Esophagus squamous epithelium (tissue), 5 donors: ENCODE measurements at places on chromosomes 5 and 9.

DNA sequence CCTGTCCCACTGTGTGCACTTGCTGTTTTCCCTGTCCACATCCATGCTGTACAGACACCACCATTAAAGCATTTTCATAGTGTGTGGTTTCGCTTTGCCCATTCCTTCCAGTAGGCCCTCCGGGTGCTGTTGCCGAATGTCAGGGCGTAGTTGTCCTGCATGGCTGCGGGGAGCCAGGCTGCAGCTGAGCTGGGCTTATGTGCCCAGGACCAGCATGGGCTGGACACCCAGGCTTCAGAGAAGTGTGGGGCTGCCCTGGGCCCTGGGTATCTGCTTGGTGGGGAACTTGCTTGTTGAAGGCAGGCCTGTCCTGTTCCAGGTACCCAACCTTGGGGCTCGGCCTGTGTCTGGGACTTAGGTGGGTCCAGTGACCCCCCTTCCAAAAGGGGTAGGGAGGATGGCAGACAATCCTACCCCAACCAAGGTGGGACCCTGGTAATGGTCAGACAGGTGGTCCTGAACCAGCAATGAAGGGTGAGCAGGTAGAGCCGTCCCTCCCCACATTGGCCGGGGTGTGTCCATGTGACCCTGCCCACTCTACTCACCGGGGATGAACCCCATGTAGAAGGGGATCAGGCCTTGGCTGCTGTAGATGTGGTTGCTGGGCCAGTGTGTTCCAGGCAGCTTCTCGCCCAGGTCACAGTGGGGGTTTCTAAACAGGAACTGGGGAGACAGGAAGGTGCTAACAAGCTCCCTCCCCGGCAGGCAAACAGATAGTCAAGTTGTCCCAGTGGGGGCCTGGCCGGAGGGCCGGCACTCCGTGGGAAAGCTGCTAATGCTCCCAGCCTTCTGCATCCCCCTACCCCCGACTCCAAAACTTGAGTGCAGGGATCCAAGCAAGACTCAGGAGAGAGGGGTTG is 2.8 kb downstream of the TUBB4B start:
- H3K27ac ChIP-seq = peak overlapping the region; percentile 12
- H3K27me3 ChIP-seq = no peaks in the 10 kb centered on the region
- H3K4me3 ChIP-seq = no peak overlapping the region
- H3K36me3 ChIP-seq = peaks cover 6% of the 10 kb centered on the region
- H3K4me1 ChIP-seq = peaks cover 64% of the 10 kb centered on the region

DNA sequence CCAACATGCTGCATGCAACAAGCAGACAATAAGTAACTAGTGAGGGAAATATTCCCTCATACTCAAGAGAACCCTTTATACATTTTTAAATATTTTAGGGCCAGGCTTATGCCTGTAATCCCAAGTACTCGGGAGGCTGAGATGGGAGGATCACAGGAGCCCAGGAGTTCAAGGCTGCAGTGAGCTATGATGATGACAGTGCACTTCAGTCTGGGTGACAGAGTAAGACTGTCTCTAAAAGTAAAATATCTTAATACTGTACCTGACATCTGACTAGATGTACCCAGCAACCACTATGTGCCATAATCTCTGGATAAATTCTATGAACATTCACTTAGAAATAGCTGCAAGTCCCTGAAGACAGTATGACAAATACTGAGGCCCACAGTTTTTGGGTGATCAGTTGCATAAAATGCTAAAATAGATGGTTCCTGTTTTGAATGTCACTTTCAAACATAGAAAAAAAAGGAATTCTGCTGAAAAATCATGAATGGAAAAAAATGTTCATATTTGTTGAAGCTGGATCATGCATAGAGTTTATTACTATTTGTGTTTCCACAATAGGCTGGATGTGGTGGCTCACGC is 2.0 kb upstream of the C5orf15 start:
- H3K27me3 ChIP-seq = no peaks in the 10 kb centered on the region
- peaks cover 54% of the 10 kb centered on the region for H3K36me3 ChIP-seq
- DNase-seq = no peak

DNA sequence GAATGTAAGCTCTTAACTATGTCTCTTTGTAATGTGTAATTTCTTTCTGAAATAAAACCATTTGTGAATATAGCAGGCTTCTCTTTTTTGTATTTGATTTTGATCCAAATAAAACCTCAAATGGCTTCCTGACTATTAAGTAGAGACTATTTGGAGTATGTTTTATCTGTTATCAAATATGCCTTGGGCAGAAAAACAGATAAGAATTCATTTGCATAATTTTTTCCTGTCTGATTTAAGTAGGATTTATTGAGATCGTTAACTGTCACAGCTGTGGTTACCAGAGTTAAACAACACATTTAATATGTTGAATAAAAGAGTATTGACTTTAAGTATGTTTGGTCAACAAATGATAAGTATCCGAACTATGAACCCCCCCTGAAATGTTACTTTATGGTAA is 104.9 kb downstream of the MELK start:
- no peaks in the 10 kb centered on the region for H3K27me3 ChIP-seq
- peaks cover 6% of the 10 kb centered on the region for H3K36me3 ChIP-seq
- H3K27ac ChIP-seq = no peak overlapping the region
- no peak for DNase-seq

DNA sequence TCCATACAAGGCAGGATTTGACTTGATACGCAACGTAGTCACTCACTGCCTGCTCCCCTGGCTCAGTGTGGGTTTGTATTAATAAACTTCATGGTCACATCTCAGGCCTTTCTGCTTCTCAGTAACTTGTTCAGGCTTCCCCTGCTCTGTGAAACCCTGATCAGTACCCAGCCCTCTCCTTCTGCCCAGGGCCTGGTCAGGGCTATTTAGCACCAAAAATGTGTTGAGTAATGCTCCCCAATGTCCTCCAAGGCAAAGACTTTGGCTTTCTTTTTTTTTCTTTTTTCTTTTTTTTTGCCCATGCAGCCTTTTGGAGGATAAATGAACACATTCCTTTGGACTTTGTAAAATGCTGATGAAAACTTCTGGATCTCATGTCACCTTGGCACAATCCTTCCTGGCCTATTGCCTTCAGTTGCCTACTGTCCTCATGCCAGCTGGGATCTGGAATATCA is 399.2 kb upstream of the KLF4 start:
- DNase-seq = no peak
- no peaks in the 10 kb centered on the region for H3K27me3 ChIP-seq
- peak overlapping the region; percentile 36 for H3K27ac ChIP-seq

DNA sequence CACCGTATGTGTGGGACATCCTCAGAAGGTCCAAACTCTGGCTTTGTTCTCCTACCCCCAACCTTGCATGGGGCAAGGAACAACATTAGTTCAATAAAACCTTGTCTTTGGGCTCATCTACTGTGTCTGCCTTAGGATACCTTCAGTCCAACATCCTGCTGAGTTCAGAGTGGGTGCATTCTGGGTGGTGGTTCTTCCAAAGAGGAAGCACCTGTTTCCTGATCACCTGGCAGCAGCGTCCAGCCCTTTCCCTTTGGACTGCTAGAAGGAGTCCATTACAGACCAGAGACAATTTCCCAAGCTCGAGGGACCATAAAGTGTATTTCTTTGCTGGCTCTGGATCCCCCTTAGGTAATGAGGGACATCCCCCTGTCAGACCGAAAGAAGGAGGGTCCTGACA is 154.1 kb downstream of the SEMA6A start:
- H3K4me3 ChIP-seq = no peak overlapping the region
- no peaks in the 10 kb centered on the region for H3K36me3 ChIP-seq
- no peaks in the 10 kb centered on the region for H3K27me3 ChIP-seq
- DNase-seq = no peak
- no peak overlapping the region for H3K27ac ChIP-seq
- H3K4me1 ChIP-seq = no peaks in the 10 kb centered on the region

DNA sequence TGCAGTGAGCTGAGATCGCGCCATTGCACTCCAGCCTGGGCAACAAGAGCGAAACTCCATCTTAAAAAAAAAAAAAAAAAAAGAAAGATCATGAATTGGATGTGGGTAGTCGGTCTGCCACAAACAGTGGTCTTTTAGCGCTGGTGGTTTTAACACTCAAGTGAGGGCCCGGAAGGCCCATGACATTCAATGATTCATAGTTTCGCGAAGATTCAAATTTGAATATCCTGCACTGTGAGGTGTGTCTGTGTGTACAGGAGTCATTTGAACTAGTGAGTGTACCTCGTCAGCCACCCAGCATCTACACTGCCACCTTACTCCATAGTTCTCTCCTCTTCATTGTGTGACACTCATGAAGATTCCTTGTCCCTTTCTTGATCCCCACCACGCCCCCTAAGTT is 41.3 kb downstream of the CFAP77 start:
- no peak overlapping the region for H3K27ac ChIP-seq
- H3K27me3 ChIP-seq = no peaks in the 10 kb centered on the region
- no peaks in the 10 kb centered on the region for H3K36me3 ChIP-seq
- DNase-seq = no peak

DNA sequence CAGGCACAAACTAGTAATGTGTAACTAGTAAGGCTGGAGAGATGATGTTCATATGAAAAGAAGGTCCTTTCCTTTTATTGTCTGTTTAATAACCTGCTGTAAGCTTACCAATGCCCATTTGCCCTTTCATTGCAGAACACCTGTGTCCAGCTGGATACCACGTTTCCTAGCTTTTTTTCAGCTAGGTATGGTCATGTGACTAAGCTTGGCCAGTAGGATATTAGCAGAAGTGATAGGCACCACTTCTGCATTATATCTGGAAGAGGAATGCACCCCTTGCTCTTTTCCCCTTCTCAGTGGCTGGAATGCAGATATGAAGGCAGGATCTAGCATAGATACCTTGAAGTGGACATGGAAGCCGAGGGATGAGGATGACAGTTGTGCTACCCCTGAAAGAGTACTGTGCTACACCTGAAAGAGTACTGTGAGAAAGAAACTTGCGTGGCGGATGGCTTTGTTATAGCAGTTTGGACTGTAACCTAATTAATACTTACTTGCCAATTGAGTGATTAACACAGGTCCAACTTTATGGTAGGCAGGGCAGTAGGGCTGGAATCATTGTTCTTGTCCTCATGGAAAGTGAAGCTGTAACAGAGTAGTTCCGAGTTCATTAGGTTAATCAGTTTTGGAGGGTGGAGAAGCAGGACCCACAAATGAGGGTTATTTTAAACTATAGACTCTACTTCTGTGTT is 6.8 kb downstream of the SMIM32 start:
- H3K27ac ChIP-seq = no peak overlapping the region
- H3K27me3 ChIP-seq = no peaks in the 10 kb centered on the region
- no peaks in the 10 kb centered on the region for H3K4me1 ChIP-seq
- H3K36me3 ChIP-seq = peaks cover 51% of the 10 kb centered on the region

DNA sequence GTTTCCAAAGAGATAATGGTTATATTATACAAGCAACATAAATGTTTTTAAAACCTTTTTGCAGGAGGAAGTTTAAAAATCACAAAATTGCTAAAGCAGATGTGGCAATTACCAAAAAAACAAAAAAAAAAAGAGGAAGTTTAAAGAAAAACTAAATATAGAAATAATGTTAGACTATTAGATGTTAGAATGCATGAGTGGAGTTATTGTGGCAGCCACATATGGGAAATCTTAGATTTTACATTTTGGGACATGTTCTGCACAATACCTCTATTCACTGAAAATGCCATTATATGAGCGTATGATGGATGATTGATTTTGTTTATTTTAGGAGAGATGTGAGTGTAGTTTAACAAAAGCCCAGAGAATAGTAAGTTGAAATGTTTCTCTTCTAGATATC is 31.2 kb upstream of the DTWD2 start:
- no peak for DNase-seq
- H3K4me1 ChIP-seq = no peaks in the 10 kb centered on the region
- no peak overlapping the region for H3K4me3 ChIP-seq

DNA sequence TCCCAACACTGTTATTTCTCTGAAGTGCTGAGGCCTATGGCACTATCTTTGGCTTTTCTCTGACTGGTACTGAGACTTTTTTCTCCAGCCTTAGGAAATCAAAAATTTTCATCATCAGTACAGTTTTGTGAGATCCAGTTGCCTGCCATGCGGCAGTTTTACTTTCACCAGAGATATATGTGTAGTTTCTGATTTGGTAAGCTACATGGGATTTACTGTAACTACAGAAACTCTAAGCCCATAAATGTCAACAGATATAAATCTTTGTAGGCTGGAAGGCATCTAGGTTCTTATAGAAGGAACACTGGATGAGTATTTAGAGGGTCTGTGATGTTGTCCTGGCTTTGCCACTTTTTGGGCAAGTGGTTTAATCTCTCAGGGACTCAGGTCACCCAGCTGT is 69.0 kb downstream of the DOCK2 start:
- no peaks in the 10 kb centered on the region for H3K36me3 ChIP-seq
- no peak overlapping the region for H3K27ac ChIP-seq
- H3K4me1 ChIP-seq = no peaks in the 10 kb centered on the region
- no peak for DNase-seq
- no peaks in the 10 kb centered on the region for H3K27me3 ChIP-seq
- no peak overlapping the region for H3K4me3 ChIP-seq
